C1 segment of cervical spinal cord (tissue), 14 donors: ENCODE measurements at places on chromosomes 3 and 15.

DNA sequence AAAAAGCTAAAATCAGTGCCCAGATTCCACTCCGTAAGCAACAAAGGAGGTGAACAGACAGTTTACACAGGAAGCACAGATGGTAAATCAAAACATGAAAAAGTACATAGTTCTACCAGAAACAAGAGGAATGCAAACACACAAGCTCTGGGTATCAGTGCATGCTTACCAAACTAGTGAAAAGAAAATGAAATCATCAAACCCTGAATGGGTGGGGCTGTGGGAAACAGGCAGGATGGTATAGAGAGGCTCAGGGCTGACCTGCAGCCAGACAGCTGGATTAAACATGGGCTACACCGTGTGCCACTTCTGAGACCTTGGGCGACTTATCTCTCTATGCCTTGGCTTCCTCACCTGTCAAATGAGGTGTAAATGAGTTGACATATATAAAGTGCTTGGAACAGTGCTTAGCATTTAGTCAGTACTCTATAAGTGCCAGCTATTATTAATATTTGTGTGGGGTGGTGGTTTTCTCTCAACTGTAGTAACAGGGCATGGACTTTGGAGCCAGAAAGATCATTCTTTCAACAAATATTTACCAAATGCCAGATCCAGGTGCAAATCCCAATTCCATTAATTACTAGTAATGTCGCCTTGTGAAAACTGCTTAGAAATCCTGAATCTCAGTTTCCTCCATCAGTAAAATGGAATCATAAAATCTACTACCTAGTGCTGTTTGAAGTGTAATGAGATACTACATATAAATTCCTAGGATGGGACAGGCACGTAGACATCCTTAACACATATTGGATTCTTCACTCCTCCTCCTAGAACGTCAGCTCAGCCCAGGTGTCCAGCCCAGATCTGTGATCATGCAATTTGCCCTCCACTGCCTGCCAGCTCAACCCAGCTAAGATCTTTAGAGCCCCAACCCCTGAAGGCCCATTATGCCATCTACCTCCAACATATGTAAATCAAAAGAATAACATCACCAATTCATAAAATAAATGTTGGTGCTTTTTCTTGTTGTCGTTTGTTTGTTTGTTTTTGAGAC lies 55.5 kb upstream of the SMAD3 start:
- DNase-seq = no peak

- no peak for DNase-seq
Measured at GRCh38 chr3:146345900-146346299, 95.0 kb upstream of the PLSCR4 start.

DNA sequence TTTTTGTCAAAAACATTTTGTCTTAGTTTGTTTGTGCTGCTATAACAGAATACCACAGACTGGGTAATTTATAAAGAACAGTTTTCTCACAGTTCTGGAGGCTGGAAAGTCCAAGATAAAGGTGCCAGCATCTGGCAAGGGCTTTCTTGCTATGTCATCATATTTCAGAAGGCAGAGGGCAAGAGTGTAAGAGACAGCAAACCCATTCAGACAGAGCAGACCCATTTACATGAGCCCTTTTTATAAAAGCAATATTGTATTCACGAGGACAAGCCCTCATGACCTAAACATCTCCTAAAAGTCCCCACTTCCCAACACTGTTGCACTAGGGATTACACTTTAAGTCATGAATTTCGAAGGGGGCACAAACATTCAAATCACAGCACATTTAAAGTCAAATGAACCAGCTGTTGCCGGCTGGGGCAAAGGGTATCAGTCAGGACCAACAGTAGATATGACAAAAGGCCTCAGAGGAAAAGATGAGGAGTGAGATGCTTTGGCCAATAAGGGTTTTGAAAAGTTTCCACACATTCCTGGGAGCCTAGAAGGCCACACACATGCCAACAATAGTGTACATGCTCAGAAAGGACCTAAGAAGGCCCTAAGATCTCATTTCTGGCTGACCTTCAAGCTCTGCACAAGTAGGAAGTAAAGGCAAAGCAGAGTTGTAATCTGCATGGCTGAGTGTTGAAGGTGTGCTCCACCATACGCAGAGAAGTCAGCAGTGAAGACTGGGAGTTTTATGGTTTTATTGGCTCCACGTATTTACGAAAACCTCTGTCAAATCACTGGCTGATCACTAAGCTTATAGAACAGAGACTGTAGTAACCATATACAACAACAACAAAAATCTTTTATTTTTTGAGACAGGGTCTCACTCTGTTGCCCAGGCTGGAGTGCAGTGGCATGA lies 37.9 kb downstream of the UQCC5 start:
- no peak for DNase-seq

GRCh38 chr15:77942611-77943211 lies 134.8 kb downstream of the TBC1D2B start:
- no peak for DNase-seq

DNA sequence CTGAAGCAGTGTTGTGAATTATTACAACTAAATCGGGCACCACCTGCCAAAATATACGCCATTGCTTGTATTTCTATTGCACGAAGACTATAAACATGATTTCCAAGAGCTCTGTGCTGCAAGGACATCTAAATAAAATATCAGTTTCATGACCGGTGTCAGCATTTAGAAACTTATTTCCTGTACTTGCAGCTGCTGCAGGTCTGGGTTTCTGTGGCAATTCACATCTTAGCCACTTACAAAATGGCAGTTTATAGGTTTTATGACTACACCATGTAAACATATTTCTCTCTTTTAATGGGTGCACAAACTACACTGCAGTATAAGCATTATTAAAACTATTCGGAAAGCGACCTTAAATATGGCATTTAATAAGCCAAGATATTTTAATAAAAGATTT lies 359.4 kb downstream of the VPS13C start:
- DNase-seq = no peak

DNA sequence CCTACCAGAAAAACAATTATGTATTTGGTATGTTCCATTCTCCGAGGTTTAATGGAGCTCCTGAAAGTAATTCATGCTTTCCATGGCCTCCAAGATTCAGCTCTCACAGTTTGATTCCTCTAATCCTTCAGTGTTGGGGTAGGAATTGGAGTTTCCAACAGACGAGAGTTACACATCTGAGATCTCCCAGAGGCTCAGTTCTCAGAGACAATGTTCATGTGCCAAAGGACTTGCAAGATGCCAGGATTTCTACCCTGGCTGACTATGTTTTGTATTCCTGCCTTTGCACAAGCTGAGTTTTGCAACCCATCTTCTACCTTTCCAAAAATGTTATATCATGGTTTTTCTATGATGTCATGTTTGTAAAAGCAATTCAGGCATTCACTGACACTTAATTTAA lies 322.9 kb downstream of the ERC2 start:
- DNase-seq = no peak

- no peak for DNase-seq
Measured at GRCh38 chr15:63514531-63514943, 10.1 kb downstream of the USP3 start.

- no peak for DNase-seq
Measured at GRCh38 chr3:181929501-181929900, 217.8 kb downstream of the SOX2 start.

- no peak for DNase-seq
Measured at GRCh38 chr15:81264072-81264857, 59.7 kb downstream of the STARD5 start.

GRCh38 chr15:61528581-61528910 lies 299.4 kb upstream of the RORA start:
- no peak for DNase-seq

DNA sequence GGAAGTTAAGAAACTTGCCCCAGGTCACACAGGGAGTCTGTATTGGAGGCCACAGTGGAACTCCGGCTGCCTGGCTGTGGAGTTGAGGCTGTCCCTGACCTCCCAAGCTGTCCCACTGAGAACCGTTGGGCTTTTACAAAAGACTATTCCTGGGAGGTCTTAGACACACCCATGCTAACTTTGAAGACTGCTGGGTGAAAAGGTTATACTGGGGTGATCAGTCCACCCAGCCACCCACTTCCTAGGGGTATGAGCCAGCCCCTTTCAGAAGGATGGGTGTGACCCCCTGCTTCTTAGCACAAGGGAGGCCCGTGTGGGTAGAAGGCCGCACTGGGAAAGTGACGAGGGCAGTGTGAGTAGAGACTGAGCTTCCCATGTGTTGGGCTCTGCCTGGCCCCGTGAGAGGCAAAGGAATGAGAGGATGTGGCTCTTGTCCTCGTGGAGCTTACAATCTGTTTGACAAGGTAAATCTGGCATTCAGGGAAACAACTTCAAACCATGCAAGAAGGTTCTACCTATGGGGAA lies 19.0 kb downstream of the MRAS start:
- no peak for DNase-seq

DNA sequence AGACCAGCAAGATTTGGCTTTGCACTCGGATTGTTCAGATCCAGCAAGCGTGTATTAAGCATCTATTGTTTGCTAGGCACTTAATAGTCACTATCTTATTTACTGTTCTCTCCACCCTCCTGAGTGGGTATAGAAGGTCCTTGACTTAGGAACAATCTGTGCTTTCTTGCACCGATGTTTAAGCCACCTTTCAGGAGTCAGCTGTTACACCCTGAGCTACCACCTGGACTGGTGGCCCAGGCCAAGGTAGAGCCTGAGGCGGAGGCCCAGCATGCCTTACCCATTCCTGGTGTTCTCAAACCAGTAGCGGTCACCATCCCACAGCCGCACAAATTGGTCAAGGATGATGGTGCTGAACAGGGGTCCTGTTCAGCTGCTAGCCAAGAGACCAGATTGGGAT lies 10.0 kb downstream of the DUOX1 start:
- DNase-seq = no peak

DNA sequence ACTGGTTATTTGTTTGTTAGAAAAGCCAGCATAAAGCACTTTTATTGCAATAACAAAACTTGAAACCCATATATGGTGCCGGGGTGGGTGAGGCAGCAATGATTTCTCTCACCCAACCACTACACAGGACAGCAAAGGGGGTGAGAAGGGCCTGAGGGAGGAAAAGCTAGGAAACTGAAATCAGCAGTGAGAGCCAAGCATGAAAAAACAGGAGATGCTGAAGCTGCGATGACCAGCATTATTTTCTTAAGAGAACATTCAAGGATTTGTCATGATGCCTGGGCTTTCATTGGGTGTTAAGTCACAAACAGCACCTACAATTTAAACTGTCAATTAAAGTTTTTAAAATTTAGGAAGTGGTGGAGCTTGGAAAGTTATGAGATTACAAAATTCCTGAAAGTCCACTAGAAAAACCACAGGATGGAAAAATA lies 11.9 kb upstream of the TM4SF4 start:
- DNase-seq = no peak

- DNase-seq = no peak
Measured at GRCh38 chr3:35653347-35653746, 14.0 kb downstream of the ARPP21 start.

GRCh38 chr15:78830514-78831228 lies 19.4 kb upstream of the ADAMTS7 start:
- no peak for DNase-seq

- DNase-seq = no peak
Measured at GRCh38 chr3:101521211-101521701, 8.2 kb upstream of the SENP7 start.

DNA sequence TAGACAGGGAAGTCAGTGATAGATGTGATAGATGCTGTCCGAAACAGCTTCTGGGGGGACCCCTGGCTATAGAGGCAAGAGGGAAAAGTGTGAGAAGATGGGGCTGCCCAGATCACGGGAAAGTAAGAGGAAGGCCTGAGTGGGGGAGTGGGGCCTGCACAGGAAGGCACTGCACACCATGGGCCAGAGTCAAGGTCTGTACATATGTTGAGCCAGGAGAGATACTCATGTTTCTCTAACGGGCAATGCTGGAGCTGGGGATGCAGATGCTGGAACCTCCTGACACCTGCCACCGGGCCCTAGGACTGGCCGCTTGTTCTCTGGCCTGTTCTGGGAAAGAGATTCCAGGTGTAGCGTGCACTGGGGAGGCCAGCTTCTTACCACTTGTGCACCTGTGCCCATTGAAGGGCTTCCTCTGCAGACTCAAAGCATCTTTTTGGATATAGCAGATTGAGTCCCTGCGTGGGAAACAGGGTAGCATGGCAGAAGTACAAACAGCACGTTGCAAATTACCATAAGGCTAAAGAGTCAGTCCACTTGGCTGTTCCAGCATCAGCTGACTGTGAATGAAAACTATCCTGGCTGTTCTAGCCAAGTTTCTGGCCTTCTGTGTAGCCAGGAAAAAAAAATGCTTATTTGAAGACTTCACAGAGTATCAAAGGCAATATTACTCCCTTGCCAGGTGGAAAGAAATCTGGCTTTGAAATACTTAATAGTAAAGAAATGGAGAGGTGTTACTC lies 77.1 kb upstream of the GSK3B start:
- no peak for DNase-seq

DNA sequence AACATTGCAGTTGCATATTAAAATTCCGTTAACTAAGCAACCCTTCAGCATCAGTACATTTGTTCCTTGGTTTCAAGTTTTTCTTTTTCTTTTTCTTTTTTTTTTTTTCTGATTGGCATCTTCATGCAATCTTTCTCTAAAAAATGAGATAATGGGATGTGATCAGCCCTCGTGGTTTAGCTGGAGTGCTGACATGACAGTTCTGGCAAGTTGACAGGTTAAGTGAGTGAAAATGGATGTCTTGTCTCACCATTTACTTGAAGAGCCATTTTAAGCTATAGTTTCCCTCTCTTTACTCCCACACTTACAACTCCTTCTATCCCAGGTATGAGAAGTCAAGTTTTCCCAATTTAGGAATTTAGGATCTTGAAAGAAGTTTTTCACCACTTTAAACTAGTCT lies 495.2 kb downstream of the ROBO2 start:
- no peak for DNase-seq

GRCh38 chr3:63986146-63986545 lies 37.1 kb downstream of the PSMD6 start:
- no peak for DNase-seq

DNA sequence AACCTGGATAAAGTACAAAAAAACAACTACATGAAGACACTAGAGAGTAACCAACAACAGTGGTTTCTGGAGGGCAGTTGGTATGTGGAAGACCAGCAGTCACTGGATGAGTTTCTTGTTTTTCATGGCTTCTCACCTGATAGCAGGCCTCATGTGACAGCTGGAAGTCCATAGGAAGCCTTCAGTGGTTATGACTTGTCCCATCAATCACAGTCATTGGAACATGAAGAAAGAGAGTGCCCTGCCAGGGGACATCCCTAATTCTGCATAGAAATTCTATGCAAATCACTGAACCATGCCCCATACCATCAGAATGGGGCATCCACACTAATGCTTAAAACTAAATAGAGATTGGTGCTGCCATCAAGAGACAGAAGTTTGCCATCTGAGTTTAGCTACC lies 81.6 kb downstream of the AKAP13 start:
- no peak for DNase-seq
